ENCODE measurements at places on chromosomes 12 and 14.

DNA sequence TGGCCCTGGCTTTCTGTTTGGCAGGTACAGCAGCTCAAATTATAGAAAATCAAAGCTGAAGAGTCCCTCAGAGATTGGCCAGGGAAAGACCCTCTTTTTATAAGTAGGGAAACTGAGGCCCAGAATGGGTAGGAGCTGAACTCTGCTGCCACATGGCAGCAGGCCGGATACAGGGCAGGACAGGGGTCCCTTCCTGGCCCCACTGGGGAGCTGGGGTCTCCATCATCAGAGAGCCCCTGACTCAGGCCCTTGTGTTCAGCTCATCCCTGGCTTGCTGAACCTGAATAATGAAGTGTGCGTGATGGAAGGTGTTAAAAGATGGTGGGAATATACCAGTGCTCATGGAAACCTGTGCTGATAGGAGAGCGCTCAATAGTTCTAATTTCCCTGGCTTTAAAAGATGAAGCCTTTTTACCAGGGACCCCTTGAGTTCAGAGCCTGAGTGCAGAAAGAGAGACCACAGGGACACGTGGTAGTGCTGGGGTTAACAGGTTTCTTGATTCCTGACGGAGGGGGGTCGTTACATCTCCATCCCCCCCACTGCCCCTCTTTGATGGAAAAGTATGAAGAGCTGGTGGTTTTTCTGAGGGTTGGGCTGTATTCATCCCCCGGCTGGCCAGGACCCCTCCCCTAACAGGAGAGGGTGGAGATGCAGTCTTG lies 4.4 kb downstream of the DLK1 start:
- H3K36me3 ChIP-seq: no peaks in the 10 kb centered on the region
- DNase-seq: no peak
- H3K4me1 ChIP-seq: peaks cover 5% of the 10 kb centered on the region

DNA sequence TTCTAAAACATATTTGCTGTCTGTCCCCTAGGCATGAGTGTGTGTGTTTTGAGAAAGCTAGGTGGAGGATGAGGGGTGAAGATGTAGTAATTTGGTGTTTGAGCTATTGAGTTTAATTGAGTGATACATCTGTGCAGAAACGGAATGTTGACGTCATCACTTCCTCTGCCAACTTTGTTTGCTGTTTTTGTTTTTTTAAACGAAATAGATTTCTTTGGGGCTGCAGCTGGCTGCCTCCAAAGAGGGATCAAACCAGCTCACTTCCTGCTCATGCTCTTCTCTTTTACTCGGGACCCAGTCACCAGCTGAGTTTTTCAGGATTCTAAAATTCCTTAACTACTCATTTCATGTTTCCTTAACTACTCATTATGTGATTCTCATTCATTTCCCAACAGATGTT lies 19.5 kb upstream of the CRACR2A start:
- H3K27ac ChIP-seq: no peak overlapping the region
- no peak for DNase-seq
- H3K36me3 ChIP-seq: no peaks in the 10 kb centered on the region
- H3K4me1 ChIP-seq: no peaks in the 10 kb centered on the region

DNA sequence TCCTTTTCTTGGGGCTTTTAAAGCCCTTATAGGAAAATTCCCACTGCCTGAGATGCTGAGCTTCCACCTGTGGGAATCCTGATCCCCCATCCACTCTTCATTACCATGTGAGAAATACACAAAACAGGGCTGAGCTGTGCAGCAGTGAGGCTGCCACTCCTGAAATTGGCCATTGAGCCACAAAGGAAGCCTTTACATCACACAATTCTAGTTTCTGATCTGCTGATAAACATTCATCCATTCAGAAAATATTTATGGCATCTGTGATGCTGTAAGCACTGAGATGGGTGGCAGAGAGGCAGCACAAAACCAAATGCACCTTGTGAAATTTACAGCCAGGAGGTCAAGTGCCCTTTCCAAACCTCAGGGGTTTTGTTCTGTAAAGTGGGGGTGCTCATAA lies 26.2 kb upstream of the CMKLR1 start:
- H3K4me1 ChIP-seq: no peaks in the 10 kb centered on the region
- H3K4me3 ChIP-seq: no peak overlapping the region
- no peaks in the 10 kb centered on the region for H3K27me3 ChIP-seq

DNA sequence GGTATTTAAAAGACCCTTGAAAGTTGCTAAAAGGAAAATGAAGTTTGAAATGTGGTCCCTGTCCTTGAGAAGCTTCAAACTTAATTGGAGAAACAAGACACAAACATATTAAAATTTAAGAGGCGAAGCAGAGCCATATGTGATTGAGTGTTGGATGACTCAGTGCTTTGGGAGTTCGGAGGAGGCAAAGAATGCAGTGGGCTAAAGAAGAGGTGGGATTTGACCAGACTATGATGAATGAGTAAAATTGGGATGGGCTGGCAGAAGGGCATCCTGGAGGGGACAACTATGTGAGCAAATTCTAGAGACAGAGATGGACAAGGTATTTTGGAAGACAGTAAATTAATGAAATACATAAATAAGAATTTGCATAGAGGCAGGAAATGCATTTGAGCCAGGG lies 358.6 kb downstream of the EGLN3 start:
- H3K36me3 ChIP-seq: no peaks in the 10 kb centered on the region
- no peak overlapping the region for H3K4me3 ChIP-seq
- DNase-seq: no peak
- no peaks in the 10 kb centered on the region for H3K4me1 ChIP-seq
- H3K27ac ChIP-seq: no peak overlapping the region

- no peaks in the 10 kb centered on the region for H3K27me3 ChIP-seq
- H3K36me3 ChIP-seq: no peaks in the 10 kb centered on the region
- no peak for DNase-seq
- no peak overlapping the region for H3K27ac ChIP-seq
- H3K4me1 ChIP-seq: no peaks in the 10 kb centered on the region
Observed at GRCh38 chr14:50926851-50927386, 17.4 kb downstream of the PYGL start.

GRCh38 chr14:24959791-24960331 lies 90.1 kb downstream of the STXBP6 start:
- H3K4me1 ChIP-seq: peaks cover 22% of the 10 kb centered on the region
- no peak for DNase-seq
- H3K27ac ChIP-seq: no peak overlapping the region
- H3K36me3 ChIP-seq: no peaks in the 10 kb centered on the region
- H3K27me3 ChIP-seq: no peaks in the 10 kb centered on the region

- no peak overlapping the region for H3K4me3 ChIP-seq
- H3K27me3 ChIP-seq: no peaks in the 10 kb centered on the region
- no peaks in the 10 kb centered on the region for H3K36me3 ChIP-seq
- no peak overlapping the region for H3K27ac ChIP-seq
- DNase-seq: no peak
Observed at GRCh38 chr12:132653567-132654290, 33.4 kb downstream of the POLE start.

DNA sequence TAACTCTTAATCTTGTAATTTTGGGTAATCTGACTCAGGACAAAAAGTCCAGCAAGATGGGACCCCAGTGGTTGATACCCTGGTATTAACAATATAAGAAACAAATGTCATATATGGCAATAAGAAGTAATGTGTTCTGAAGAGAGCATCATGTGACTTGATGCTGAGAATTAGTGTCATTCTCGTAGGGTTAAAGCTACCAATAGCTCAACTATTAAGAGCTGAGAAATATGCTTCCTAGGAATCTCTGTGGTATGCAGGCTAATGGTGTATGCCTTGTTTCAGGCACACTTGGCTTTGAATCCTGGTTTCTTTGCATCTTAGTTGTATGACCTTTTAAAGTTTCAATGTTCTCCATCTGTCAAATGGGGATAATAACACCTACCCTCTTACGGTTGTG lies 9.1 kb downstream of the MYRFL start:
- H3K36me3 ChIP-seq: no peaks in the 10 kb centered on the region
- no peak for DNase-seq
- H3K4me1 ChIP-seq: no peaks in the 10 kb centered on the region
- H3K4me3 ChIP-seq: no peak overlapping the region

DNA sequence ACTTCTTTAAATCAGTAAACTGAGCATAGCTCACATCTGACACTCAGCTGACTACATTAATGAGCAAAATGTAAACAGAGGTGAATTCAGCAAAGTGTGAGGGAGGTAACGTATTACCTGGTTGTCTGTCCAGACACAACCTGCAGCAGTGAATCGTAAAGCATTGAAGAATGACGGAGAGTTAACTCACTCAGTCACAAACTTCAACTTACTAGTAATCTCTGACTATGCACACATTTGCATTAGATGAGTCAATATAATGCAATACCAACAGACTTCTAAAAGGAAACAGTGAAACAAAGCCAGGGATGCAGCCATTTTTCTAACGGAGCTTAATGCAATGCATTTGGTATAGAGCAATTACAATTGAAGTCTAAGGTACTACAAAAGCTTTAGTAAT lies 40.0 kb downstream of the STX2 start:
- H3K4me3 ChIP-seq: no peak overlapping the region
- H3K4me1 ChIP-seq: no peaks in the 10 kb centered on the region
- peaks cover 97% of the 10 kb centered on the region for H3K36me3 ChIP-seq
- H3K27me3 ChIP-seq: no peaks in the 10 kb centered on the region
- DNase-seq: no peak

All from tibial nerve (tissue), 4 donors.